ENCODE measurements at places on chromosomes 12 and 14. TPM values are rescaled to one million over a fixed set of nuclear protein-coding genes. Genes with fewer than 3 reads are reported as not detected.
A peak's percentile ranks its signal among the peaks of the same experiment; 100 is the strongest.

Gene TNFAIP2
- total RNA-seq: 491 TPM

Gene P2RX7
- total RNA-seq: 0.23 TPM

Gene GPRC5D
- not detected for total RNA-seq

Gene TEX22
- total RNA-seq: 2.9 TPM

Gene TPH2
- not detected for total RNA-seq

Gene SLC16A7
- total RNA-seq: 0.33 TPM

- no peak for DNase-seq
Measured at GRCh38 chr14:75283162-75283832, 4.7 kb downstream of the FOS start.

- no peak for DNase-seq
Measured at GRCh38 chr12:74119811-74120362, 417.7 kb upstream of the ATXN7L3B start.

DNA sequence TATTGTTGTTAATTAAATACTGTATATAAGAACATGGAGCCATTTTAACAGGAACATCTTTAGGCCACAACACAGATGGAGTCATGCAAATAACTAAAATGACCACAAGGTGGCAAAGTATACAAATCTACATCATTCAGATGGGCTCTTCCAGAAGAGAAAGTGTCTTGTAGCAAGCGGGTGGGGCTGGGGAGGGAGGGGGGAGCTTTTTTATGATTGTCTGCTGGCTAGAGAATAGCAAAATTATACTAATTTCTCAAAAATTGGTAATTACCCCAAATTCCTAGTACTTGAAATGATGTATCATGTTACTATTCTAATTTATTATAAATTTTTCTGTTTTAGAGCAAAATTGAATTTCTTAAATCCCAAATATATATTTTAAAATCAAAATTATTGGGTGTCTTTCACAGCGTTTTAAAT, 378.7 kb downstream of the PRKD1 start:
- DNase-seq: peak; percentile 24

GRCh38 chr14:58166005-58166983, 14.3 kb upstream of the ARMH4 start:
- peak; percentile 38 for DNase-seq

DNA sequence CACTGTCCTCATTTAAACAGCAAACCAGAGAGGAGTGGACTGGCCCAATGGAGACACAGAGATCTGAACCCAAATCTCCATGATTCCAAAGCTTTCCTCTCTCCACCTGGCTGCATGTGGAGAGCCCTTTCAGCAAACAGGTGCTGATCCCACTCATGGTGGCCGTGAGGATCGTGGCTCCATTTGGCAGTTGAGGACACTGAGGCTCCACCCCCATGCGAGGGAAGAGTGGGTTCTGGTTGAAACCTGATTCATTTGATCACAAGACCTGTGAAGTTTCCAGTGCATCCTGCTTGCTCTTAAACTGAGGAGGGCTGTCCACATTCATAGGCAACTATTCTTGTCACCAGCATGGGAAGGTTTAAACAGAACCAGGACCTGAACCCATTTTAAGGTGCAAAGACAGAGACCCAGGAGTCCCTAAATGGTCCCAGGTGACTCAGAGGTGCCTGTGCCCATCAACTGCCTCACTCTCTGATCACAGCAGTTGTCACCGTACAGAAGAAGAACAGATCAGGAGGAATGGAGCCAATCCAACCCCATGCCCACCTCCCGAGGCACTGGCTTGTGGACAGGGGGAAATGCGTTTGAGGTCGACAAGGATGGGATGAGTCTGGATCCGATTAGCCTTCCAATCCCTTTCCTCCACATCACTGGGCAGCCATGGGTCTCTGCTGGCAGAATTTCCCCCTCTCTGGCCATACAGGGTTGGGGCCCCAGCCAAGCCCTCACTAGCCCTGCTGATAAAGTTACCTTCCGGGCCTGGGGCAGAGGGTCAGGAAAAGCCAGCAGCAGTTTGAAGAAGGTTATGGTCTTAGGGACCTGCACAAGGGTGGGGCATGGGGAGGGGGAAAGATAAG, 45.5 kb upstream of the BCL11B start:
- no peak for DNase-seq

DNA sequence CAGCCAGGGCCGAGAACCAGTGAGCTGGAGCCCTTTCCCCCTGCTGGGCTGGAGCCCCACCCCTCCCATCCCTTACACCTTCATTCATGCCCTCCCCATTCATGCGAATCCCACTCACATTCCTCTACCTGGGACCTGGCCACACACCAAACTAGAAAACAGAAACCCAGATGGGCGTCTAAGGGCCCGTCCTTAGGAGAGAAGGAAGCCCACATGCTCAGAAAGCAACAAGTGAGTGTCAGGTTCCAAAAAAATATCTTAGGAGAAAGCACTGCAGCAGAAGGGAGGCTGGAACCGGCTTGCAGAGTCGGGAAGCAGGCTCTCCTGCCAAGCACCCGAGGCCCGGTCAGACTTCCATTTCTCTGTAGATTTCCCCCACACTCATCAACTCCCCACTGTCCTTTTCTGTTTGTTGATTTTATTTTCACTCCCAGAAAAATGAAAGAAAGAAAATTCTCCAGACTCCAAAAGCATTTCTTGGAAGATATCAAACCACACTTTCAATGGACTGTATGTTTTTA, 13.6 kb downstream of the BCL11B start:
- DNase-seq: no peak

- no peak for DNase-seq
Measured at GRCh38 chr14:78341827-78342389, 171.7 kb downstream of the NRXN3 start.

DNA sequence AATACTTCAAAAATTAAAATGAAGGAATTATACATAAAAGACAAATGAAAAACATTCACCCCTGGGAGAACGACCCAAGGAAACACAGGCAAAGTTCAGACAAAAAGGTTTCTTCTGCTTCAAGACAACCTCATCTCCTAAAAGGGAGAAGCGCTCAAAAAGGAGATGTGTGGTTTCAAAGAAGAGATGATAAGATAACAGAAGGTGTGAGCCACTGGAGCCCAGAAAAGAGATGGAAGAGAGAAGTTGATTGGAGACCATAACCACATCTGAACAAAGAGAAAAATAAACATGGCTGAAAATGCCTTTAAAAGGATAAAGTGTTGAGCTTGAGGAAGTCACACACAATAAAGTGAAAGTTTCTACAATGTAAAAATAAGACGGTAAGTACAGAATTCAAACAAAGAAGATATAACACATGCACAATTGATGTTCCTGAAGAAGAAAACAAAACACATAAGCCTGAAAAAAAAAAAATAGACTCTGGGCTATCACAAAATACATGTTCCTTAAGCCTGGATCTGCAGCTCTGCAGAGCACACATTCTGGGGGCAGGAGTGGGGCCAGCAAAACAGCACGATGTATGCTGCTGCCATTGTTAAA, 51.6 kb upstream of the C14orf180 start:
- no peak for DNase-seq

DNA sequence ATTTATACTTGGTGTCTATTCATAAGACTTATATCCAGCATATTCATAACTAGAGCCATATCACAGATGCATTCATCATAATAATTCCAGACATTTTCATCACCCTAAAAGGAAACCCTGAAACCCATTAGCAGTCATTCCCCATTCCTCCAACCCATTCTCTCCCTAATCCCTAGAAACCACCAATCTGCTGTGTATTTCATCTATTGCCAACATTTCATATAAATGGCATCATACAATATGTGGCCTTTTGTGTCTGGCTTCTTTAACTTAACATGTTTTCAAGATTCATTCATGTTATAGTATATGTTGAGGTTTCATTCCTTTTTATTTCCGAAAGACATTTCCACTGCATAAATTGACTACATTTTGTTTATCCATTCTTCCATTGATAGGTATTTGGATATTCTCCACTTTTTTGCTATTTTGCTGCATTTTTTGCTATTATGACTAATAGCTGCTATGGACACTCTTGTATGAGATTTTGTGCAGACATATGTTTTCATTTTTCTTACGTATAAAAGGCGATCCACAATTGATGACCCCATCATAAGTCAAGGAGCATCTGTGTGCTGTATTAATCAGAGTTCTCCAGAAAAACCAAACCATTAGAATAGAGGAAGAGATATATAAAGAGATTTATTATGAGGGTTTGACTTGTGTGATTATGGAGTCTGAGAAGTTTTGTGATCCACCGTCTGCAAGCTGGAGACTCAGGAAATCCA, 5.1 kb upstream of the OAS2 start:
- DNase-seq: no peak

DNA sequence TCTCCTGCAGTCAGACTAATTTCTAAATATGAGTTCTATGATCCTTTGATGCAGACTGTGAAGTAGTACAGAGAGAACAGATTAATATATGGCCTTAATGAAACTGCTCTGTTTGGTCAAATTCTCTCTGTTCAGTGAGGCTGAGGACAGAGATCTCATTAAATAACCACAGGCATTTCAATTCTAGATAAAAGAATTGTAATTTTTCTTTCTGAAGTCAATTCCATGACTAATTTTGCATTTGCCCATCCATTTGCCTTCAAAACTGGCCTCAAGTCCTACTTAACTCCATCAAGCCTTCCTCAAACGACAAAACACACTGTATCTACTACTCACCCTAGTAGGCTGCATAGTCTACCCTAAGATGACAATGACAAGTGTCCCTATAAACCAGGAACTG, 67.1 kb downstream of the DUSP16 start:
- DNase-seq: no peak

- no peak for DNase-seq
Measured at GRCh38 chr12:51635346-51635745, 44.3 kb downstream of the SCN8A start.

DNA sequence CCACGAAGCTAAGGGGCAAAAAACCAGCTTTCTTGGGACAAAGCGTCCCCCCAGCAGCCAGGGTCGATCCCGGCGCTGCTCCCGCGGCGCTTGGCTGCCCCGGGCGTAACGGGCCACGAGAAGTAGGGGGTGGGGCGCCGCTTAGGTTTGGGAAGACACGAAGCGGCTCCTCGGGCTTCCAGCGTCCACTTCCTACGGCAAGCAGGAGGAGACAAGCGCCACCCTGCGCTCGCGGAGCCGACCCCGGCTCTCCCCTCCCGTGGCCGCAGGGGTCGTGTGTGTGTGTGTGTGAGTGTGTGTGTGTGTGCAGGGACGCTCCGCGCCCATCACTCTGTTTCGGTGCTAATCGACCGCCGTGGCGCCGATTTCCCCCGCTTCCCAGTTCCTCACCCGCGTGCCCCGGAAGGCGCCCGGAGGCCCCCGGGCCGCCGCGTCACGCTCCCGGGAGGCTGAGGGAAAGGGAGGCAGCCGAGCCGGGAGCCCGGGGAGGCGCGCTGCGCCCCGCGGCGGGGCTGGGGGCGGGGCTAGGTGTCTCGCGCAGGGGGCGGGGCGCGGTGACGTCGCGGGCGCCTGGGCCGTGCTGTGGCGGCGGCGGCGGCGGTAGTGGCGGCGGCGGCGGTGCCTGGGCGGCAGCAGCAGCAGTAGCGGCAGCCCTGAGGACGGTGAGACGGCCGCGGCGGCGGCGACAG, at the start of gene ERC1:
Gene ERC1, plus strand, starts transcription at position 563 of the 689 bp plus-strand sequence. CDS start 36,681 bp downstream, outside the sequence.
- DNase-seq: no peak

DNA sequence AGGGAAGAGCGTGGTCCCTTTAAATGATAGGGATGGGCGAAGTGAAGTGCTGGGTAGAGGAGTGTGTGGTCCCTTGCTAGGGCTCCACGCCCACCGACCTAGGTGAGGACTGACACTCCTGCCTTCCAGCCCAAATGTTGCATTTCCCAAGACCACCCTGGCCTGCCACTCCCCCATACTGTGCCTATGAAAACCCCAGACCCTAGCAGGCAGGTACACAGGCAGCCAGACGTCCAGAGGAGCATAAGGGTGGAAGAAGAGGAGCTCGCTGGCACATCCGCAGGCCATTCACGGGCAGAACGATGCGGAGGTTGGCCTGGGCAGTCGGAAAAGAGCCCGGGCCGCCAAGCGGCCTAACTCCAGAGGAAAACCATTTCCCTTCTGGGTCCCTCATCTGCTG, 817 bp upstream of the IPO8 start:
- no peak for DNase-seq

GRCh38 chr12:131991816-131992430, 42.2 kb downstream of the EP400 start:
- DNase-seq: no peak

DNA sequence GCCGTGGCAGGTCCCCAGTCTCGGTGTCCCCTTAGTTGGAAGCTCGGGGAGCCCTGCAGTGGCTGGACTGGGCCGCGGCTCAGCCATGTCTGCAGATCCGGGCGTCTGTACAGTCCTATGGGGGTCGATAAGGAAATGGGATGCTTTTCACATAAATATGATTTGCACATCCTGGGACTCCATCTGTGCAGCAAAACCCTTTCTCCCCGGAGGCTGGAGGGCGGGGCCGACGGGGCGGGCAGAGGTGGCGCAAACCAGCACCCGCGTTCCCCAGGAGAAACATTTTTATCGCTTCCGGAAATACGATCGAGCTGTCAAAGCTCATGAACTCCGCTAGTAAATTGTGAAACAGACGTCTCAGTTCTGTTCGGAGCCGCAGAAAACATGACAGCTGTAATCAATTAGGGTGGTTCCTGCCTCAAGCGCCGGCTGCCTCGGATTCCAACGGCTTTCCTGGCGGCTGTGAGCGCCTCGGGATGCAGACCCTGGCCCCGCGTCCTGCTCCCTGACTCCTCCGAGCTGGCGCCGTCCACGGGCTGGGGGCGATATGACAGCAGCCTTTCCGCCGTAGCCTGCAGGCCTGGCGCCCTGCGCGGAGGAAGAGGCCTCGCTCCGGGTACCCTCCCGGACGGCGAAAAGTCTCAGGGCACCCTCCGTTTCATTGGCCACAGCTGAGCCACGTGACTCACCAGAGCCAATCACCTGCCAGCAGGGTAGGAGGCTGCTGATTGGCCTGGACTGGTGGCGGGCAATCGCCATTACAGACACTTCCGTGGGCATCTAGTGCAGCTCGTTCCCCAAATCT, 23.0 kb downstream of the DIO3 start:
- DNase-seq: no peak

DNA sequence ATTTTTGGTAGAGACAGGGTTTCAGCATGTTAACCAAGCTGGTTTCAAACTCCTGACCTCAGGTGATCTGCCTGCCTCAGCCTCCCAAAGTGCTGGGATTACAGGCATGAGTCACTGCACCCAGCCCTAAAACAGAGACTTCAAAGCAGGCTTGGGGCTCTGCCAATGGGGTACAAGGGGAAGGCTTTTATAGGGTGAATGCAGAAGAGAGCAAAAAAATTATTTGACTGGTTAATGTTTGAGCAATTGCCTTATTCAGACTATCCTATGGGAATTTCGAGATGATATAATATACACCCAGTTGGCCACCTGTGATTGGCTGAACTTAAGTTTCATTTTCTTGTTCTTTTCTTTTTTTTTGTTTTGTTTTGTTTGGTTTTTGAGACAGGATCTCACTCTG, 31.5 kb upstream of the ACTN1 start:
- no peak for DNase-seq

DNA sequence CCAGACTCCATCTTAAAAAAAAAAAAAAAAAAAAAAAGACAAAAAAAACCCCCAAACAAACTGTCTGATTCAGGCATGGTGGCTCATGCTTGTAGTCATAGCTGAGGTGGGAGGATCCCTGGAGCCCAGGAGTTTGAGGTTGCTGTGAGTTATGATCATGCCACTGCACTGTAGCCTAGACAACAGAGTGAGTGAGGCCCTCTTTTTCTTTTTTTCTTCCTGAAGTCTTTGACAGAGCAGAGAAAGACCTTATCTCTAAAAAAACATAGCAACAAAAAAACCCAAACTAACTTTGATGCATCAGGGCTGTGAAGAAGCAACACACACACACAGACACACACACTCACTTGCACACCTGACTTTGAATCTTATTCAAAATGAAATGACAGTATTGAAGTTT, 7.7 kb upstream of the AMN1 start:
- no peak for DNase-seq

GRCh38 chr14:99422228-99423010, 58.2 kb downstream of the SETD3 start:
- DNase-seq: no peak

- no peak for DNase-seq
Measured at GRCh38 chr12:116060764-116061163, 216.7 kb downstream of the MED13L start.
